ENCODE measurements at places on chromosomes 3 and 15.

DNA sequence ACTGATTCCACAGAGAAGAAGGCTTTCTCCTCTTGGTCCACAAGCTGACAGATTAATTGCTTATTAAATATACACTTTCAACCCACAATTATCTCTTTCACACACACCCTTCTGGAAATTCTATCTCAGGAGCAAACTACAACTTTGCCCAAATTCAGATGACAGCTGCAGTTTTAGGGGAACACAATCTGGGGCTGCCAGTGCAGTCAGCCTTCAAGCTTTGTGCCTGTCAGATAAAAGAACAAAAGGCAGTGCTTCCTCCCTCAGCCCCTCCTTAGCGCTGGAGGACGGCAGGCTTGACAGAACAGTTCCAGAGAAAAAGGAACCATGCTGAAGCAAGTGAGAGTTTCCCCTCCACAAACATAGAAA, 99.6 kb downstream of the TMCC1 start:
- no peak for DNase-seq

DNA sequence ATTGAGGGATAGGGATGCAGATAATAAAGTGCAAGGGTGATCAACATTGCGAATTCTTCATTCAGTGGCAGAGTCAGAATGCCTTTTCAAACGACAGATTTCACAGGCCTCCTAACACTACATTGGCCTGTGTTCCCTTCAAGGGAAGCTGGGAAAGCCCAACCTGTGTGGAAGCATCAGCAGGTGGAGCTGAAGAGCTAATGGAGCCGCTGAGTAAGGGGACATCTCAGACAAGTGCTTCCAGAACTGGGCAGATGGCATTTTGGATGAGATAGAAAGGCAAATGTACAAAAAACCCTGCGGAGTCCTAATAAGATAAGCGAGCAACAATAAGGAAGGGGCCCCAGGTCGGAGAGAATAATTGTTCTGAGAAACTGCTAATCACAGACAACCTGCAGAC, 8.5 kb upstream of the SLC24A5 start:
- no peak for DNase-seq

DNA sequence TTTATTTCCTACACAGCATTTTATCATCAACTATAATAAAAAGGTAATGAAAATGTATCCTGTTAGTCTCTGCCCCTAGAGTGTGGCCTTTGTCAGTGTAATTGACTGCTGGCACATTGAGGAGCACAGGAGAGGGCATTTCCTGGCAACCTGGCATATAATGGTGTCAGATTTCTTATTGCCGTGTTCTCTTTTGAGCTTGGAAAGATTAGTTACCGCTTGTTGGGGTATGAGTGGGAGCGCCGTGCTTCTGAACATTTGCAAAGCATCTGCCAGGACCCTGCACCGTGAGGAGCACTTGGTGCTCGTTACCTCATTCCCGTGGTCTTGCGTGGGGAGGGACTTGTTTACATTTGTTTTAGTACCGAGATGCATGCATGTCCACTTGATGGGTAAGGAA, 124.4 kb downstream of the PTPRG start:
- no peak for DNase-seq

DNA sequence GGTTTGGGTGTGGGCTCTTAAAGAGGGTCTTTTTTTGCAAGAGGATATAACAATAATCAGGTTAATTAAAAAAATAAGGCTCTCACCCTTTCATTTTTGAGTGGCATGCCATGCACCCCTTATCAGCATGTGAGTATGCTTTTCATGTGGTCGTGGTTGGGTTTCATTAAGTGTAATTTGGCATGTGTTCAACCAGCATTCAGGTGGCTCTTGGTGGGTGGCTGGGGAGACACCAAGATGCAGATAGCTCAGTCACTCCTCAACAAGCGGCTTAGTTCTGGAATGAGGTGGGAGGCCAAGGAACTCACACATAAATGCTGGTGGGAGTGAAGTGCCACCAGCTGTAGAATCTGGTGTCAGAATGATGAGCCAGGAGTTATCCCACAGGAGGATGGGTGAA, 66.8 kb downstream of the FLNB start:
- DNase-seq = no peak

DNA sequence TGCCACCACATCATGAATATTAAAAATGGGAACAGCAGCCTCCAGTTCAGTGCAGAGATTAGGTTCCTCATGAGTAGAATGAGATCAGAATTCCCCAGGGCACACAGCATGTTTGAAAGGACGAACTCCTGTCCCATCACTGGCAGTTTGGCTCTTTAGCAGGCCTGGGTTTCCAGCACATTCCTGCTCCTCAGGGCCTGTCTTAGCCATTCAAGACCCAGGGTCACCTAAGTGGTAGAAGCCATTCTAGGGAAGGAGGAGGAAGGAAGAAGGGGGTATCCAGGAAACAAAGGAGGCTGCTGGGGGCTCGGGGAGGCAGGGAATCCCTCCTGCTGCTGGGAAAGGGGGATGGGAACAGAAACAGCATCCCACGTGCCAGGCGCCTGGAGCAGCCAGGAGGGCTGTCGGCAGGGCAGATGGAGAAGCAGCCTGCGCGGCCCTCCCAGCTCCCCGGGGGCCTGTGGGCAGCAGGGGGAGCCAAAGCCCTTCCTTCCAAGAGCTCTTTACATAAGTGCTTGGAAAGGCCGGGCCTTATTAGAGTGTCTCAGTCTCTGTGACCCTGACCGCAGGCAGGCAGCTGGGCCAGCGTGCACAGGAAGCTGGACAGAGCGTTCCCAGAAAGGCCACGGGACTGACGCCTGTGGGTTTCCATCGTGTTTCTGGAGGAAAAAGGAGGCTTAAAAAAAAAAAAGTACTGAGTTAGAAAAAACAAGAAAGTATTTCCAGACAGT, 24.7 kb downstream of the LOXL1 start:
- DNase-seq = peak; percentile 96
